ENCODE measurements at places on chromosomes 13 and 19.

- no peak for DNase-seq
These were observed 36.1 kb upstream of the EPHX3 start for GRCh38 chr19:15268192-15268927.

GRCh38 chr19:925087-925525, 729 bp upstream of the ARID3A start:
- no peak for DNase-seq

GRCh38 chr13:83423381-83423780, 458.9 kb downstream of the SLITRK1 start:
- no peak for DNase-seq

DNA sequence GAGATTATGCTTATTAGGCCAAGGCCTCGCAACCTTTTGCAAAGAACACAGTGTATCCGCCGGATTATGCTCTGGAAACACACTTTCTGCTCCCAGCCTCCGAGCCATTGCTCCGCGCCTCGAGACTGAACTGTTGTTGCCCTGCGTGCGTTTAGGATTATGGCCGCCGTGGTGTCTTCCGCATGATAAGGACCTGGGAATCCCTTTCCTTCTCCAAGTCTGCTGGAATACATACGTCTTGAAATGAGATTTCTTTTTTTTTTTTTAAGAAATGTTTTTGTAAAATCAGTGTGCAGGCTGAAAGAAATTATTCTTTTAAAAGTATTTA, 89.8 kb upstream of the SOX1 start:
- DNase-seq: no peak

DNA sequence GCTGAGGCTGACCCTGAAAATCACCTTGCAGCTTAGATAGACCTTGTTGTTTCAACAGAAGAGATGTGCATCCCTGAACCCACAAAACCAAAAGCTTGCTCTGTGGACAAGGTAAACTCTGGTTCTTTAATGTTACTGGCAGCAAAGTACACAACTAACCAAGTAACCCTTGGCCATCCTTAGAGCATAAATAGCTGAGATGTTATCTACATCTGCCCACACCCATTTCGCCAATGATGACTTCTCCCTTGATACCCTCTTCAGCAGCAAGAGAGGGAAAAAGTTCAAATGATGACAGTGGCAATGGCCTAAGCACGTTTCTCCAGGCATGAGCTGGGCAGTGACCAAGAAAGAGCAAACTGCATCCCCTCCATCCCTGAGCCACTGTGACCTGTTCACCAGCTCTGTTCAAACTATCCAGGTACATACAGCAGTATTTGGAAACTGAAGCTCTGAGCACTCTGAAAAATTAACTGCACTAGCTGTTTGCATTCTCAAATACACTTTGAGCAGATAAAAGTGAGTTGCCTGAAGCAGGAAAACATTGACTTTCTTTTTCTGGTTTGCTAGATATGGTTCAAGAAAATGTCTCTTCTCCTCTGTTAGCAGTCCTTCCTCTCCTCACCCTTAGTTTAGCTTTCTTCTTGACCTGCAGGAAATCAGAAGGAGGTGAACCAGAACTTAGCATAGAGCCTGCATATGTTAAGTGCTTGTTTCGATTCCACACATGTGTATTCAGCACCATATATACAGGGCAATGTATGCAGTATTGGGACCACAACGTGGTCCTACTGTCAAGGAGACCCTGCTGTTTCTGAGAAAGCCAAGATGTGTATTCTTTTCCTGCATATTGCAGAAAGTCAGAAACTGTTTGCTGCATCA, 231.7 kb downstream of the FOXO1 start:
- DNase-seq: no peak

GRCh38 chr13:39874331-39875053, 219.0 kb downstream of the COG6 start:
- DNase-seq: no peak

GRCh38 chr13:43200307-43200706, 176.9 kb downstream of the DNAJC15 start:
- DNase-seq: no peak

GRCh38 chr19:50332244-50333038, 3.3 kb upstream of the KCNC3 start:
- no peak for DNase-seq

GRCh38 chr13:32737679-32738078, 151.4 kb downstream of the PDS5B start:
- no peak for DNase-seq

DNA sequence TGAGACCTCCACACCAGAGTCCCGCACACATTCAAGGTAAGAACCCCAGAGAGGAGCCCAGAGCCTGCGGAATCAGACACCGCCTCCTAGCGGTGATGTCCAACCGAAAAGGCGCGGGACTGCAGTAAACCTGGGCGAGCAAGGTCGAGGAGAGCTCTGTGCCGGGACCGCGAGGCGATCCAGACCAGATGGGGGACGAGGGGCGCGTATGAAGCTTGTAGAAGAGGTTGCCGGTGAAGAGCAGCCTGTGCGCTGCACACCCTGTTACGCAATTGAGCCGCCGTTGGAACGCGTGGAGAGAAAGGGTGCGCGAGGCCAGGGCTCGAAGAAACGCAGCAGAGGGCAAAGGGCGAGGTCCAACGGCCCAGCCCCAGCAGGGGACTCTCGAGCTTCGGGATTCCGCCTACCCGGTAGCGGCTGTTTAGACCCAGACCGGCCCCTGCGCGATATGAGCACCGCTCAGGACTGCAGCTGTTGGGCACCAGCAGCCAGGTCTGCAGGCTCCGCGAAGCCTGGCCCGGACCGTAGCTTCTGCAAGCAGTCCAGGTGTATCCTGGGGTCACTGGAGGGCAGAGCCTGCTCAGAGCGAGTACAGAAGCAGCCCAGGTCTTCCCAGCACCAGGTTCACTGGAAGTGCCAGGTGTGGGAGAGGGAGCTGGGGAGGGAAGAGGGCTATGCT, 65.9 kb upstream of the ZNF599 start:
- no peak for DNase-seq

- DNase-seq: no peak
These were observed 109.9 kb downstream of the COL4A1 start for GRCh38 chr13:110197026-110197425.

- no peak for DNase-seq
These were observed 79.3 kb downstream of the KDM4B start for GRCh38 chr19:5048091-5048726.

- peak; percentile 78 for DNase-seq
These were observed 697 bp upstream of the DGKH start for GRCh38 chr13:42047561-42048341.

DNA sequence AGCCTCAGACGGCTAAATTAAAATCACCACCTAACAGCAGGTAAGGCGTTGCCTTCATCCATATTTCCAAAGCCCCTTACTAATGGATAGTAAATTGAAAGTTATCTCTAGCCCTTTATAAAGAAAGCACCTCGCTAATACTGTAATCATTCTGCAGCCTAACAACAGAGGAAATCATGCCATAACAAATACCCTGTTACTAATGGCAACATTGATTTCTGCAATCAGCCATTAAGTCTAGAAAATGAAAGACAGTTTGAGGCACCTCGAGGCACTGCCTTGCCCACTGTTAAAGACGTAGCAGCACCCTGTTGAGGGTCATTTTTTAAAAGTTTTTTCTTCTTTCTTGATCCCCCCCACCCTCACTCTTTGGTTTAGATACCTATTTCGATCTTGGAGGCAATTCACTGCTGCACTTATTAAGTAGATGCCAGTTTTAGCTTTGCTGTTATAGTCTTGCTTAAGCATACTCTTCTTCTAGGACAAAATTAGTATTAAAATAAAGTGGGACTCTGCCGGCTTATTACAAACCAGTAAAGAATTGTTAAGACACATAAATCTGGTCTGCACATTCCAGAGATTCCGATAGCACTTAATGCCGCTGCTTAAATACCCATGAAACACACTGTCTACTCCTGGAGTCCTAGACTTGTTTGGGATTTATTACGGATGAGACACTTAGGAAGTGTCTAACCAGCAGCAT, 74.8 kb downstream of the ZNF536 start:
- no peak for DNase-seq

DNA sequence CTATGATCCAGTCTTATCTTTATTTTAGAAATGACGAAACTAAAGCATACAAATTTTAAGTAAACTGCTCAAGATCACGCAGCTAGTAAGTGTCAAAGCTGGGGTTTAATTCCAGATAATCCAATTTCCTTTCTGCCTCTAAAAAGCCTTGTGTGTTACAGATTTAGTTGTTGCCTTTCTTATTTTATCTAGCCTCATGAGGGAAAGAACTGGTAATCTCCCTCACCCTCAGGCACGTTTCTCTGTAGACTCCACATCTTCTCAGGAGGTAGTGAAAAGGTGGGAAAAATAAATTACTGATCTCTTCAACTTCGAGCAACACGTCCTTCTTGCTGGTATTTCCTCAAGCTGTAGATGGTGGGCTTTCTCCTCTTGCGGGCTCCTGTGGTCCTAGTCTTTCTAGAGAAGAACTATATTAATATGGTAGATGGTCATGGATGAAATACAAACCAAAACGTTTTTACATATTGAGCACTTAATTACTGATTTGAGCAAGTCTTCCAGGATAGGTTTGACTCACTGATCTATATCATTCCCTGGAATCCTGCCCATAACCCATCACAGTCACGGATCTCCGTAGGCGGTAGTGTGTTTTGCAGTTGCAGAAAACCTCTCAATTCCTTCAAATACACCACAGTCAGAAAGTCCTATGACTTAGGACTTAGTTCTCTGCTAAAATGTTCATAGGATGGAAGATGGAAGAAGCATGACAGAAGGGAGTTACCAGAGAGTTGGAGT, 519.5 kb downstream of the DCT start:
- DNase-seq: no peak

All from NCI-H526 treated with DMSO at 0.1 percent for 48 hours (cell line).